ENCODE measurements at places on chromosomes 1 and 21.

DNA sequence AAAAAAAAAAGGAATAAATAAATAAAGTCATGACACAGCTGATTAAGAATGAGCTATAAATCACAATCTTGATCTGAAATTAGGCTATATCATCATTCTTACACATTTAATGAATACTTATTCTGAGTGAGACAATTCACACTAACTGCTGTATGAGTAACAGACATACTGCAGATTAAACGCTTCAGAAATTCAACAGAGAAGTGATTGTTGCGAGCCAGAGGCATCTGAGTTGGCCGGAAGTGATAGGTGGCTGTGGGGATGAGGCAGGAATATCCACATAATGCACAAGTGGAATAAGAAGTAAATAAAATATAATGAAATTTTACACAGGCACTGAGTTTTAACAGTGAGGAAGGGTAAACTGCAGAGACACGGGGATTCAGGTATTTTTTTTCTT lies 142.4 kb downstream of the APP start:
- DNase-seq, result no peak

DNA sequence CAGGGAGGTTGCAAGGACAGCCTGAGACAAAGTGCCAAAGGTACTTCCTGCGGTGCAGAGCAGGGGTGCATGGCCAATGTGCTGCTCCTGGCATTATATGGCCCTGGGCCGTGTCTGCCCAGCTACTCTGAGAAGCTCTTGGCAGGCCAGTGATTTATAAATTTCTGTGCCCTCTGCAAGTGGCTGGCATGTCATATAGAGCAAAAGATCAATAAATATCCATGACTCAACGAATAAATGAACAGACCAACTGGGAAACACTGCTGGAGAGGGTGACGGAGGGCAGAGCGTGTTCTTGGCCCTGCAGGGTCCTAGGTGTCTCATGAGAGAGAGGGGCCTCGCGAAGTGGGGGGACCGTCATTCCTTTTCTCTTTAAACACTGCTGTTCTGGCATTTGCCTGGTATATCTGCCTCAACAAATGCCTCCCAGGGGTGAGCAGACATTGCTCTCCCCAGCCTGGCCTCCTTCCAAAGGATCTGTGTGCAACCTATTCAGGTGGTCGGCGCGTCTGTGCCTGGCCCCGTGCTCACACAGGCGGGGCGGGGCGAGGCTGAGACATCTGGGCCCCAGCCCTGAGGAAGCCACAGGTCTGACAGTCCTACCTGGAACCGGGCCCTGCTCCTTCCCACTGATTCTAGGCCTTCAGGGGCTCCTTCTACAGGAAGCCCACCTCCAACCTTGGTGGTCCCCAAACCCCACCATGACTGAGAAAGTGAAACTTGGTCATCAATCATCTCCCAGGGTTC lies 82.3 kb downstream of the MRPL37 start:
- DNase-seq, result no peak

GRCh38 chr1:74812180-74812541 lies 79.2 kb downstream of the TYW3 start:
- DNase-seq, result no peak

GRCh38 chr1:178846306-178846705 lies 24.6 kb downstream of the ANGPTL1 start:
- DNase-seq, result no peak

GRCh38 chr1:119784191-119784781 lies 15.6 kb upstream of the HMGCS2 start:
- no peak for DNase-seq

- DNase-seq, result no peak
Measured at GRCh38 chr1:65423884-65424572, 3.6 kb downstream of the LEPR start.

DNA sequence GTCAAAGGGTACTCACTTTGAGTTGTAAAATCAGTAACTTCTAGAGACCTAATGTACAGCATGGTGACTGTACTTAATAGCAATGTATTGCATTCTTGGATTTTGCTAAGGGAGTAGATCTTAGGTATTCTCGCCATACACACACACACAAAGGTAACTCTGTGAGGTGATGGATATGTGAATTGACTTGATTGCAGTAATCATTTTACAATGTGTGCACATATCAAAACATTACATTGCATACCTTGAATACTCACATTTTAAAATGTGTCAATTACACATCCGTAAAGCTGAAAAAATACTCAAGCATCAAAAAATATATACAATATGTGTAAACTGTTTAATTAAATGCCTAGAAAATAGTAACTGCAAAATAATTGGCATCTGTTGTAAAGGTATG lies 86.0 kb downstream of the SLC35F3 start:
- DNase-seq, result no peak

DNA sequence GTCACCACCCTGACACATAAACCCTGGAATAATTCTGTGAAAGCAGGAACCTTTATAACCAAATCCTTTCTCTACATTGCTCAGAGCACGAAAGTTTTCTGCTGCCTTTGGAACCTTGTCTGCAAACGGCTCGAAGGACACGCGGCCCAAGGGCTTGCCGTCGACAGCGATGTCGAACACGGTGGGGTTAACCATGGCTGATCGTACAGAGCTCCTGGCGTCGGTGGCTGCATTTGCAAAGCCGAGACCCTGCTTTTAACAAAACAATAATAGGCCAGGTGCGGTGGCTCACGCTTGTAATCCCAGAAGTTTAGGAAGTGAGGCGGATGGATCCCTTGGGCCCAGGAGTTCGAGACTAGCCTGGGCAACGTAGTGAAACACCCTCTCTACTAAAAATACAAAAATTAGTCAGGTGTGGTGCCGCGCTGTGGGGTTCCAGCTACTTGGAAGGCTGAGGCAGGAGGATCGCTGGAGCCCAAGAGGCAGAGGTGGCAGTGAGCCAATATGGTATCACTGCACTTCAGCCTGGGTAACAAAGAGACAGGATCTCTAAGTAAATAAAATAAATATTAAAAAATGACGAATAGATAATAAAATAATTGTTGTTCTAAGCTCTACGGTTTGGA lies 2.2 kb upstream of the EIF2B3 start:
- no peak for DNase-seq

GRCh38 chr1:153547560-153548551 lies 1.2 kb downstream of the S100A3 start:
- DNase-seq, result no peak

- no peak for DNase-seq
Measured at GRCh38 chr1:9265968-9266367, 26.7 kb upstream of the SPSB1 start.

DNA sequence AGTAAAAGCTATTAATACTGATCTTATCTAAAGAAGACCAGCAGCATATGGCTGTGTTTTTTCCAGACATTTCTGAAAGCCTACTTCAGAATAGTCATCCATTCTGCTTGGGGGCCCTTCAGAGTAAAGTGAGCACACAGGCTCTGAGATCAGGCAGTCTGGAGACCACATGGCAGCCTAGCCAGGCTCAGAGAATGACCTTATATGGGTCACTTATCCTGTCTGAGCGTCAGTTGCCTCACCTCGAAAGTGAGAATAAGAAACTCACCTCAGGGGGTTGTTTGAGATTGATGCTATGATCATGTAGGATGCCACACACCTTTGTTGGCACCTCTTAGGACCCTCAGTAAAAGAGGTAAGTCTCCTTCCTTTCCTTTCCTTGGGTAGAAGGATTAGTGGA lies 270.4 kb downstream of the GRIK1 start:
- DNase-seq, result no peak

- DNase-seq, result no peak
Measured at GRCh38 chr1:106494646-106495045, 561.8 kb upstream of the PRMT6 start.

GRCh38 chr1:62784509-62785365 lies 805 bp downstream of the ATG4C start:
- DNase-seq, result peak; percentile 51

- DNase-seq, result peak; percentile 49
Measured at GRCh38 chr1:59976194-59977074, 49.9 kb upstream of the CYP2J2 start.

DNA sequence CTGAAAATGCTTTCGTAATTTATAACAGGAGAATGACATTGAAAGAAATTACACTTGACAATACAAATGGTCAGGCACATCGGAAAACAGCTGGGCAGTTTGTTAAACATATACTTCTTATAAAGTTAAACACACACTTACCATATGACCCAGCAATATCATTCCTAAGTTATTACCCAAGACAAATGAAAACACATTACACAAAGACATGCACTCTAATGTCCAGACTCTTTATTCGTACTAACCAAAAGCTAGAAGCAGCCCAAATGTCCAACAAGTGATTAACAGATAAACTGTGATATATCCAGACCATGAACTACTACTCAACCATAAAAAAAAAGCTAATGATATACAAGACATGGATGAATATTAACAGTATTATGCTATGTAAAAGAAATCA lies 8.5 kb downstream of the AKT3 start:
- no peak for DNase-seq

- peak; percentile 55 for DNase-seq
Measured at GRCh38 chr1:204326771-204327300, 32.9 kb downstream of the PLEKHA6 start.

DNA sequence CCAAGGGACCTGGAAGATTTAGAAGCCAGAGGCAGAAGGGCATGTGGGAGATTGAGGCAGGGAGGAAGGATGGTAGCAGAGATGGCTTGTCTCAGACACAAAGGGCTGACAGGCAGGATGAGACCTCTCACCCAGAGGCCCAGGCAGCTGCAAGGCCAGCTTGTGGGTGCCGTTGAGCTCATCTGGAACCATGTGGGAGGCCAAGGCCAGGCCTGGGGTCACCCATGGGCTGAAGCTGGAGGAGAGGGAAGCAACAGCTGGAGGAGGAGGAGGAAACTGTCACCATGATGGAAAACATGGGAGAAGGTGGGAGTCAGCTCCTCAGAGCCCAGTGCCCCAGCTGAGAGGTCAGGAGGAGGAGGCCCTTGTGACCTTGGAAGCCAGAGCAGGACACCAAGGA lies 6.4 kb downstream of the CRABP2 start:
- DNase-seq, result no peak

- DNase-seq, result no peak
Measured at GRCh38 chr1:1347663-1348419, 1.4 kb downstream of the DVL1 start.

GRCh38 chr1:167950569-167950968 lies 13.7 kb upstream of the MPC2 start:
- DNase-seq, result no peak

DNA sequence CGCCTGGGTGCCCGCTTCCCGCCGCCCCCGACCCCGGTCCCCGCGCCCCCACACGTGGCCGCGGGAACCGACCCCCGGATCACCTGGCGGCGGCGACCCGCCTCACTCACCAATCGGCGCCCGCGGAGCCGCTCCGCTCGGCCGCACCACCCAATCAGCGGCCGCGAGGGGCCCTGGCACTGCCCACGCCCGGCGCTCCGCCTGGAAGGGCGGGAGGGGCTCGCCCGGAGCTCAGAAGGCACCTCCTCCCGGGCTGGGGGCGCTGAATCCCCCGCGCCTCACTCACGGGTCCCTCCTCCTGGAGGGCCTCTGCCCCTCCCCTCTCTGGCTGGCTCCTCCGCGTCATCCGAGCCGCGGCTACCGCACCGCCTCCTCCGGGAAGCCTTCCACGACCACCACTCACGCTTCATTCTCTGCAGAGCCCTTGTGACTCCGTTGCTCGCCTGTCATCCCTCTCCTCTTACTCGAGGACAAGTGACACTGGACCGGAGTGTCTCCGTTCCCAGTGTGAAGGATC lies 374 bp downstream of the SH2D5 start:
- peak; percentile 70 for DNase-seq

DNA sequence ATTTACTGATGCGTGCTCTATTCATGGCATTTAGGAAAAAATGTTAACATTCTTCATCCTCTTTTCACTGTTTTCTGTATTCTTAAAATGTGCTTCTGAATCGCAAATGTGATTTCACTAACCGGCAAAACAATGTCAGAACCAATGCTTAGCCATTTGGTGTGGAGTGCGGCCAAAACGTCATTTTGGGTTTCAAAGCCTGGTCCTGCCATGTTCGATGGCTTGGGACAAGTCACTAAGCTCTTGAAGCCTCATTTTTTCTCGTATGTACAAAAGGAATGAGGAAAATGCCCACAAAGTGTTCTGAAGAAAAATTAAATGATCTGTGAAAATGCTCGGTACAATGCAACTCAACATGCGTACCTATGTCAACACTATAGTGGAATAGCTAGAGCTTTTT lies 175.3 kb downstream of the APP start:
- DNase-seq, result peak; percentile 80

DNA sequence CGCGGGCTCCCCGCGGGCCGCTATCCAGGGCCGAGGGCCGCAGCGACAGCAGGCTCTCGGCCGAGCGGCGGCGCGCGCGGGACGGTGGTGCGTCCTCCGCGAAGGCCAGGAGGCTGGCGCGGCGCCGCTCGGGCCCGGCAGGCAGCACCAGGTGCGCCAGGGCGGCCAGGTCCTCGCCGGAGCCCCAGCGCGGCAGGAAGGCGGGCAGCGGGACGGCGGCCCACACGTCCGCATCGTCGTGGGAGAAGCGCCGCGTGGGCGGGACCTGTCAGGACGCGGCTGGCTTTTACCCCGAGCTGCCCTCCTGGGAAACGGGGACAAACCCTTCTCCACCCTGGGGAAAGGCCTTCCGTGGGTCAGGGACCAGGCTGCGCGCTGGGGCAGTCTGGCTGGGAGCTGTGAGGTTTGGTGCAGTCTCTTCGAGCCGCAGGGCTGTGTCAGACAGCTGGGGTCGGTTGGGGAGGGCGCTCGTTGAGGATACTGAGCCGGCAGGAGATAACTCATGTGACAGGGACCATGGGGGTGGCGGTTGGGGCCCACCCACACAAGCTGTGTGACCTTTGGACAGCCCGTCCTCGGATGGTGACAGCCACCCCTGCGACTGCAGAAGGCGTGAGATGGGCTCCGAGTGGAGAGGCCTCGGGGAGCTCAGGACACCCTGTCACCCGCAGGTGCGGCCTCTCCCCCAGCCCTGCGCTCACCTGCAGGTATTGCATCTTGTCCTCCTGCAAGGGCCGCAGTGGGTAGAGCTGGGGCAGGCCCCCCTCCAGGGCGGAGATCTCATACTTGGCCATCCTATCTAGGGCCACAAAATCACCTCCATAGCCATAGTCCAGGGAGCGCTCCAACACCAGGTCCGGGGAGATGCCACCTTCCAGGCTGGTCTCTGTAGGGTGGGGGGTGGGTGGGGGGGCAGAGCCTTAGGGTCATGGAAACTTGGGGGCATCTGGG lies 6.0 kb downstream of the HES3 start:
- DNase-seq, result no peak

DNA sequence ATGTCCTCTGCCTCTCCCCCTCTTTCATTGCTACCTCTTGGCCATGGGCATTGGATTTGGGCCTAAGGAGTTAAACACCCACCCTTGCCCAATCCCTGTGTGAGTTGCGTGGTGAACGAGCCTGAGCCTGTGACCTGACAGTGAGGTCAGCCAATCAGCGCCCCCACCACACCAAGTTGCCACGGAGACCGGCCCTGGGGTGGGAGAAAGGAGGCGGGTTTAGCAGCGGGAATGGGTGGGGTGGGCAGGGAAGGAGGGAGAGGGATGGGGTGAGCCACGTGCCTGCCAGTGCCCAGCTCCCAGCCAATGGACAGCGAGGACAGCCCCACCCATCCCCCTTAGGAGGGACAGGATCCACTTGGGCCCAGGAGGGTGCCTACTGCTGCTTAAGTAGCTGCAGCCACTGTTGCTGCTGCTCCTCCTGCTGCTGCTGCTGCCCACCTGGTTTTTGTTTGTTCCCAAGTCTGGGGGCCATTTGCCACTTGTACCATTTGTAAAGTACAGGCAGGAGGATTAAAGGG lies 9.5 kb downstream of the ZBTB7B start:
- peak; percentile 86 for DNase-seq

- no peak for DNase-seq
Measured at GRCh38 chr1:188027613-188028012, 1198.9 kb downstream of the PLA2G4A start.

- no peak for DNase-seq
Measured at GRCh38 chr1:22119626-22120468, 23.1 kb downstream of the WNT4 start.

- DNase-seq, result no peak
Measured at GRCh38 chr1:151405187-151405951, 6.0 kb downstream of the PSMB4 start.

Data from putamen (tissue), 1 donor.